Activated CD8-positive, alpha-beta memory T cell treated with anti-CD3 and anti-CD28 coated beads, Interleukin-2, amount 10 ng/mL, durations not matched to agents 7 days and 5 days (primary cell): ENCODE measurements at places on chromosomes 7 and 10.

- DNase-seq, result no peak
Measured at GRCh38 chr10:125201108-125201524, 40.8 kb upstream of the CTBP2 start.

- DNase-seq, result no peak
Measured at GRCh38 chr10:8044331-8044907, 10.1 kb upstream of the GATA3 start.

GRCh38 chr7:88106434-88106833 lies 113.4 kb downstream of the SRI start:
- DNase-seq, result no peak

GRCh38 chr7:73602721-73603651 lies 21.3 kb downstream of the MLXIPL start:
- DNase-seq, result no peak

- DNase-seq, result no peak
Measured at GRCh38 chr7:129574487-129574886, 37.0 kb upstream of the NRF1 start.

- DNase-seq, result no peak
Measured at GRCh38 chr7:147400221-147400689, 1190.3 kb upstream of the C7orf33 start.

- peak; percentile 79 for DNase-seq
Measured at GRCh38 chr7:87059525-87060287, at the start of gene ELAPOR2. Gene ELAPOR2 (minus strand): TSS chr7:87059654. CDS start chr7:87059513, 141 bp downstream.

DNA sequence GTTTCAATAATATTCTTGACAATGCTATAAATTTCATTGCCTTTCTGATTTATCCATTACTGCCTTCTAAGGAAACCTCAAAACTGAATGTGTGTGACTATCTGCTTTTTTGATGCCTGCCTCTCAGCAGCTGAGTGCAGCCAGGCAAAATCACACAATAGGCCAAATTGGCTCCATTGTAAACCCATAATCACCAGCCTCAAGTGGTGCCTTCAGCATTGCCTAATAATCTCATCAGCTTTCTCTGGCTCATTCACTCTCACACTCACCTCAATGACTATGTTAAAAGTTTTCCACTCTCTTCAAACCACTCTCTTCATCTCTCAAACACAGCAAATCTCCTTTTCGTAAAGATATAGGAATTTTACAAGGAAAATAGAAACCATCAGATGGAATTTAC lies 182.5 kb upstream of the COL1A2 start:
- no peak for DNase-seq
